ENCODE measurements at places on chromosomes 2 and 18.

DNA sequence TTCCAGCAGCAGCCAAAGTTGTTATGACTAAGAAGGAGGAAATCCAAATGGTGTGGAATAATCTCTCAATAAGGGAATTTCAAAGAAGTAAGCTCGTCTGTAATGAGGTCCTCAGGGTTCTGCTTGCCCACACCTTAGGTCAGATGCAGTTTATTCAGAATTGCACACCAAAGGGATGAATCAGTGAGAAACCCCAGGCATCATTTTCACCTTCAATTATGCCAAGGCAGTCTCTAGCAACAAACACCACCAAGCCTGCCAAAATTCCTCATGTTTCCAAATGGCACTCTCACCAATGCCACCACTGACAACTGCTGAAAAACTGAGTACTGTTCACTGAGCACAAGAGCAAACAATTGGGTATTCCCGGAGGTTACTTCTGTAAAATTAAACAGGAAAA is 43.6 kb downstream of the KCNG3 start:
- DNase-seq, result no peak

- no peak for DNase-seq
Measured at GRCh38 chr2:128195435-128195984, 104.5 kb downstream of the UGGT1 start.

GRCh38 chr18:38576349-38576748 is 1010.8 kb upstream of the CELF4 start:
- no peak for DNase-seq

DNA sequence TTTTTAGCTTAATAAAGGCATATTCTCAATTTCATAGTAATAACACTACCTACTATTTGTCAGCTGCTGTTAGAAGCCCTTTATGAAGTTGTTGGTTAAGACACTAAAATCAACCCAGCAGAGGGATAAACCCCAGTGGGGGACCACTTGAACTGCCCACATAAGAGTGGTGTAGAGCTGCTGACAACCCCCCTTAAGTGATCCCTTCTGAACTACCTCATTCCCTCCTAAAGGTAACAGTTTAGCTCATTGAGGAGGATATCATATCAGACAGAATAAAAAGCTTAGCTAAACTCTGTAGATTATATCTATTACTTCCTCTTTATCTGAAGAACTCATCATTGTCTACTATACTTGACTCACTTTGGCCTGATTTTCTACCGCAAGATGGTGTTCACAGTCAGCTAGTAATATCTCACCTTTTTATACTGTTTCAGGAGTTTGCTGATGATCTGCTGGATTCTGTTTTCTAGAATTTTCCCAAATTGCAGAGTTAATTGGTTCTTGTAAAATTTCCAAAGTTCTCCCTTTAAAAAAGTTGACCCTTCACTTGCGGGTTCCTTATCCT is 16.2 kb downstream of the GALM start:
- DNase-seq, result no peak

Measured in H7 (cell line).